ENCODE measurements at places on chromosomes 6 and 20.

DNA sequence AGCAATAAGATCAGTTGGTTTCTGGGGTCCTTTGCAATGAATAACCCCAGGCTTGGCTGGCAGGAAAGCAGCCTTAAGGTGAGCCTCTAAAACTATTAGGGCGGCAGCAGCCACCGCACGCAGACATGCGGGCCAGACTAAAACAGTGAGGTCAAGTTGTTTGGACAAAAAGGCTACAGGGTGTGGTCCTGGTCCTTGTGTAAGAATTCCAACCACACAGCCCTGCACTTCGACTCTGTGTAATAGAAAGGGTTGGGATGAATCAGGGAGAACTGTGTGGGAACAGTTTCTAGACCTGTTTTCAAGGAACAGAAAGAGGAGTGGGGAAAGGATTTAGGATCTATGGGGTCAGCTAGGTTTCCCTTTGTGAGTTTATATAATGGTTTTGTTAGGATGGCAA is 237.6 kb downstream of the SMOC2 start:
- no peak for DNase-seq

DNA sequence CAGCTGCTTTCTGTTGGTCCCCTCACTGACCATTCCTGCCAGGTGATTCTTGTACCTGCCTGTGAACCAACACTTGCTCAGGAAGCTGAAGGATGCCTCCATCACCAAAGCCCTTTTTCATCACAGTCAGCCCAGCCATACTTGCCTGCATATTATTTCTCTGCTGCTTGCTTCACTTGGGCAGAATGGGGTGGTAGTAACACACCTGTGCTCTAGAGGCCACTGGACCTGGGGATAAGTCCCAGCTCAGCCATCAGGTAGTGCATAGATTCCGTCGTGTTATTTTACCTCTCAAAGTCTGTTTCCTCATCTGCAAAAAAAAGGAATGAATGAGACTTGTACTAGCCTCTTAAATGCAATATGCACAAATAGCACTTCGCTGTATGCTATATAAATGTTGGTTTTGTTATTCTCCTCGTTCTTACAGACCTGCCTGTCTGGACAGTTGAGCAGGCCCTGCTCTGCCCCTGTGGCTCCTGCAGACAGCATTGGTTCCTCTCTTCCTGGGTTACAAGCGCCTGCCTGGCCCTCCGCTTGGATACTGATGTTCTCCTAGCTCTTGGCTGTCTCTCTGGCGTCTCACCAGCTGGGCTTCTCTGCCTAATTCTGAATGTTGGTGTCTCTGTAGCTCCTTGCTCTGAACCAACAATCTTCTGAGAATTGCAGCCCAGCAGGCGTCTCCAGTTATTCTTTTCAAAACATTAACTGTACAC is 151.8 kb downstream of the UNC5CL start:
- DNase-seq, result no peak

DNA sequence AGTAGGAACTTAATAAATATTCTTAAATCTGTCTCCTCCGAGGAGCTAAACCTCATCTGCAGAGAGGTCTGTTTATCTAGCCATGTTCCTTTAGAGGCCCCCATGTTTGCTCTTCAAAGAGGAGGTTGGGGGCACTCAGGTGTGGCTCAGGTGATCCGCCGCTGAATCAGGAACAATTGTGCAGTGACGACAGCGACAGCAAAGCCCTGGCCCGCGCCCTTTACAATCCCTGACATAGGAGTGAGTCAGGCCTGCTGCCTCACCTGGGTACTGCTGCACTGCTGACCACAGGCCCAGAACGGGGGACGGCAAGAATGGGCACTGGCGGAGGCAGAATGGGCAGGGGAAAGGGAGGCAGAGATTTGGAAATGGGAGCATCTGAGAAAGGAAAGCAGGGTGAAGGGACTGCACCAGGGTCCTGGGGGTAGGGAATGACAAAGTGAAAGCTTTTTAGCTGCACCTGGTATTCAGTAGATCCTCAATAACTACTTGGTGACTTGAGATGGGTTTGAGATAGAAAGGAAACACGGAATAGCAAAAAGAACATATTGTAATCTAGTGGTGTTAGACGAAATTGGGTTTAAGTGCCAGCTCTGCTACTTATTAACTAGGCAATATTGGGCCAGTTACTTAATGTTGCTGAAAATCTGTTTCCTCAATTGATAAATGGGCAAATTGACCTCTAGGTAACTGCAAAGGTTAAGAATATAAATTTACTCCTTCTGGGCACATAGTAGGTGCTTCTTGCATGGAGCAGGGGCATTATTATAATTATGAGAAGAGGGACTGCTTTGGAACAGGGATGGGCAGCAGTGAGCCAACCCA is 5.4 kb upstream of the IER3 start:
- DNase-seq, result no peak

GRCh38 chr6:121033091-121033490 is 301.2 kb downstream of the TBC1D32 start:
- DNase-seq, result no peak

- DNase-seq, result no peak
Observed at GRCh38 chr20:63743210-63743970, 3.8 kb downstream of the SLC2A4RG start.

GRCh38 chr20:23721962-23722361 is 28.8 kb downstream of the CST1 start:
- no peak for DNase-seq

GRCh38 chr6:130537447-130537846 is 171.6 kb downstream of the TMEM200A start:
- no peak for DNase-seq

DNA sequence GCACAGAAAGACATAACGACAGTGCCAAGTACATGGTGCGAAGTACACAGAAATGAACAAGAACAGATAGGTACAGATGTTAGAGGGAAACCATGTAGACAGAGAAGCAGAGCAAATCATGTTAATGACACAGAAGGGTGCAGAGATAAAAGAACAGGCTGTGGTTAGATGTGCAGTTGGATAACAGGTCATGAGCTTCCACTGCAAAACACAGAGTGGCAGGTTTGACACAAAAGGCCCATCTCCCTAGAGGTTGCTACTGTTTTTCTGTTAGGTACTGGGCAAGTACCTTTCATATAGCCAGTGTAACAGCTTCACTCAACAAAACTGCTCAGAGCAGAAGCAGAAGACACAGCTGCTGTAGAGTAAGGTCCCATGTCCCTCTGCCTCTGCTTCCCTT is 84.6 kb downstream of the AK9 start:
- DNase-seq, result peak; percentile 37

DNA sequence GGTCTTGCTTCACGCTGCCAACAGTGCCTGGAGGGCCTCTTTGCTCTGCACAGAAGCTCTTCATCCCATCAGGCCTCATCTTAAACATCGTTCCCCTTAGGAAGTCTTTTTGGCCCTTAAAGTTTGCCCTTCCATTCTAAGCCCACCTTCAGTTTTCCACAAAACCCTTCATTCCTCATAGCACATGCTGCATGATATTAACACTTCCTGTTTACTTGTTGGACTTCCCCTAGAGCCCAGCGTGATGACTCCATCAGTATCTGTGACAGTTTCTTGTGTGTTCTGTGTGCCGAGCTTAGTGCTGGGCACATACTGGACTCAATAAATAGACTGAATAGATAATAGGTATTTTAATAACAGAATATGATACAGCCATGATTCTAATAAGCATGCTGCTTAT is 2.2 kb downstream of the NT5DC1 start:
- no peak for DNase-seq

DNA sequence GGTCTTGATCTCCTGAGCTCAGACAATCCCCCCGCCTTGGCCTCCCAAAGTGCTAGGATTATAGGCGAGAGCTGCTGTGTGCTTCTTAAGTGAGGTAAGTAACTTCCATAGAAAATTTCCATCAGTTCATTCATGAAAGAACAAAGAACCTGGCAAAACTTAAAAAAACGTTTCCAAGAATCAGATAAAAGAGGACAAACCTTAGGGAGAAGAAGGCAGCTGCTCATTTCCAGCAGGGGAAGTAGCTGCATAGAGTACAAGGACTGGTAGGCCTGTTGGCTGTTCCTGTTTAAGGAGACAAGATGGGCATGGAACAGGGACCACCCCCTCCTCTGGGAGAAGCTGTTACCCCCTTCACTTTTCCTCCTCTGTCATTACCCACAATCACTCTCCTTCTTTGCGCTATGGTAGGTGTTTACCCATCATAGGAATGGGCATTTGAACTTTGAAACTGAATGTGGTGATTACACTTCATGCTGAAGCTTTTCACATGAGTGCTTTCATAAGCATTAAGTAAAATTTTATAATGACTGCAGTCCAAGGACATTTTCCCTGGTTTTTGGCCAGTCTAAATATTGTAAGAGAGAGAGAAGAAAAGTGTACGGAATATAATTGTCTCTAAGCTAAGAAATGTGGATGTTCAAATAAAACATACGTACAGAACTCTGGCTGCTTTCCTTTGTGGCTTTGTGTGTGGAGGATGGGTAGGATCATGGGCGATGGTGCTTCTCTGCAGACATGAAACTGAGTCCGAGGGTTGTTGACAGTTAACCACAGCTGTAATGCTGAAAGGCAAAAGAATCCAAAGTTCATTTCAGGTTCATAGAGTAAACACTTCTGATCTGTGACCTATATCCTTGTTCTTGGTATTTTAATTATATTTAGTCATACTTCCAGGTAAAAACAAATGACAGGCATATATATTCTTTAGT is 56.4 kb downstream of the CCN2 start:
- DNase-seq, result no peak

DNA sequence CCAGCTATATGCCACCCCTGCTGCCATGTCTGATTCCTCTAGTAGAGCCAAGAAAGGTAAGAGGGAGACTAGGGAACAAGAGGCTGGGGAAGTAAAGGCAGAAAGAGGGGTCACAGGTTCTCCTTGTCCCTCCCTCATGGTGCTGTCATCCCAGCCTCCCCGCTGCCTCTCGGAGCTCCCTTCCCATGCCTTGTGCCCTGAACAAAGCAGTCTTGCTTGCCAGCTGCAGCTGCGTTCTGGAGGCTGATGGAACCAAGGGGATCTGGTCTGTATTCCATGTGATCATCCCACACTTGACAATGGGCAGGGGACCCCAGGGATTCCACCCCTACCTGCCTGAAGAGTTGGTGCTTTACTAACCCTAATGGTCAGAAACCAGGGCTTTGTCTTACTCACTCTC is 61.4 kb downstream of the DAAM2 start:
- DNase-seq, result no peak

DNA sequence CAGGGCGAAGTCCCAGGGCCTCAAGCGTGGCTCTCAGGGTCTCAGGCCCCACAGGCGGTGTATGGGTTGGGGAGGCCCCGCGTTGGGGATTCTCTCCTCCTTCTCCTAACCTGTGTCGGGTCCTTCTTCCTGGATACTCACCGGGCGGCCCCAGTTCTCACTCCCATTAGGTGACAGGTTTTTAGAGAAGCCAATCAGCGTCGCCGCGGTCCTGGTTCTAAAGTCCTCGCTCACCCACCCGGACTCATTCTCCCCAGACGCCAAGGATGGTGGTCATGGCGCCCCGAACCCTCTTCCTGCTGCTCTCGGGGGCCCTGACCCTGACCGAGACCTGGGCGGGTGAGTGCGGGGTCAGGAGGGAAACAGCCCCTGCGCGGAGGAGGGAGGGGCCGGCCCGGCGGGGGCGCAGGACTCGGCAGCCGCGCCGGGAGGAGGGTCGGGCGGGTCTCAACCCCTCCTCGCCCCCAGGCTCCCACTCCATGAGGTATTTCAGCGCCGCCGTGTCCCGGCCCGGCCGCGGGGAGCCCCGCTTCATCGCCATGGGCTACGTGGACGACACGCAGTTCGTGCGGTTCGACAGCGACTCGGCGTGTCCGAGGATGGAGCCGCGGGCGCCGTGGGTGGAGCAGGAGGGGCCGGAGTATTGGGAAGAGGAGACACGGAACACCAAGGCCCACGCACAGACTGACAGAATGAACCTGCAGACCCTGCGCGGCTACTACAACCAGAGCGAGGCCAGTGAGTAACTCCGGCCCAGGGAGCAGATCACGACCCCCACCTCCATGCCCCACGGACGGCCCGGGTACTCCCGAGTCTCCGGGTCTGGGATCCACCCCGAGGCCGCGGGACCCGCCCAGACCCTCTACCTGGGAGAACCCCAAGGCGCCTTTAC is at the start of gene HLA-G:
Gene HLA-G (plus strand): TSS at position 247 of the 892 bp plus-strand sequence. CDS start 20 bp downstream, at position 267.
- no peak for DNase-seq

- DNase-seq, result no peak
Observed at GRCh38 chr20:21219686-21220085, 83.4 kb upstream of the XRN2 start.

- DNase-seq, result no peak
Observed at GRCh38 chr6:142773324-142773723, 171.7 kb downstream of the HIVEP2 start.

- no peak for DNase-seq
Observed at GRCh38 chr20:39853050-39853449, 836.0 kb downstream of the MAFB start.

GRCh38 chr6:63278916-63279315 is 40.9 kb downstream of the LGSN start:
- no peak for DNase-seq

DNA sequence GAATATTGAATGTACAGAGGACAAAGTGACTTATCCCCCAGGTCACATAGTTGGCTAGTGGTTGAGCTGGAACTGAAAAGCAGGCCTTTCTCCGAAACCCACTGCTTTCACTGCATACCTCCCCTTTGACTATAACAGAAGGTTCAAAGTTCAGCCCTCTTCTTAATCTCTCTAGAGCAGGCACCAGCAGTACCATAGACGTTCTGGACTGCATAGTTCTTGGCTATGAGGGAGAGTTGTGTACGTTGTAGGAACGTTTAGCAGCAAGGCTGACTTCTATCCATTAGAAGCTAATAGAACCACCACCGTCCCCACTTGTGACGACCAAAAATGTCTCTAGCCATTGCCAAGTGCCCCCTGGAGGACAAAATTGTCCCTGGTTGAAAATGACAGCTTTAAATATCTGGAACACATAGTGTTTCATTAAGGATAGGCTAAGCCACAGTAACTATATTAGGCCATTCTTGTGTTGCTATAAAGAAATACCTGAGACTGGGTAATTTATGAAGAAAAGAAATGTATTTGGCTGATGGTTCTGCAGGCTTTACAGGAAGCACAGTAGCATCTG is 123.8 kb upstream of the MTHFD1L start:
- peak; percentile 26 for DNase-seq

- DNase-seq, result no peak
Observed at GRCh38 chr6:149032599-149033405, 284.7 kb upstream of the TAB2 start.

GRCh38 chr6:51959744-51960383 is 127.5 kb downstream of the PKHD1 start:
- DNase-seq, result no peak

DNA sequence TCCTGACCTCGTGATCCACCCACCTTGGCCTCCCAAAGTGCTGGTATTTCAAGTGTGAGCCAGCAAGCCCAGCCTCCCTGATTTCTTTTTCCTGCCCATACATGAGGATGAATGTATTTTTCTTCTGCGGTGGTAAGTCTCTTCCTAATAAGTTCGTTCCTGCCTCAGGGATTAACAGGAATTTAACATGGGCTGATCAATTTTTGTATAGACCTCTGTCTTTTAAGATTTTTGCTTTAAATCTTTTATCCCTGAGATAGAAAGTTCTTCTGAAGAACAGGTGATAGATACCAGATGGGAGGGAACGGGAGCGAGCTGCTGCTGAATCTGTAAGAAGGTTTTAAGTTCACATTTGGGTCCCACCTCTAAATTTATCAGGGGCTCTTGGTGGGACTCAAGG is 7.0 kb upstream of the ZNFX1 start:
- DNase-seq, result no peak

- DNase-seq, result peak; percentile 74
Observed at GRCh38 chr20:57748601-57749130, 38.9 kb upstream of the PMEPA1 start.
